ENCODE measurements at places on chromosomes 2 and 18.

- no peaks in the 10 kb centered on the region for H3K27me3 ChIP-seq
- H3K4me3 ChIP-seq, result no peak overlapping the region
- no peak overlapping the region for H3K27ac ChIP-seq
- no peaks in the 10 kb centered on the region for H3K4me1 ChIP-seq
- DNase-seq, result no peak
Measured at GRCh38 chr18:56315363-56315762, 323.0 kb downstream of the TXNL1 start.

- H3K36me3 ChIP-seq, result no peaks in the 10 kb centered on the region
- DNase-seq, result no peak
- no peaks in the 10 kb centered on the region for H3K27me3 ChIP-seq
- no peak overlapping the region for H3K4me3 ChIP-seq
- H3K4me1 ChIP-seq, result no peaks in the 10 kb centered on the region
- no peak overlapping the region for H3K27ac ChIP-seq
Measured at GRCh38 chr2:207487650-207488311, 42.0 kb upstream of the CREB1 start.

DNA sequence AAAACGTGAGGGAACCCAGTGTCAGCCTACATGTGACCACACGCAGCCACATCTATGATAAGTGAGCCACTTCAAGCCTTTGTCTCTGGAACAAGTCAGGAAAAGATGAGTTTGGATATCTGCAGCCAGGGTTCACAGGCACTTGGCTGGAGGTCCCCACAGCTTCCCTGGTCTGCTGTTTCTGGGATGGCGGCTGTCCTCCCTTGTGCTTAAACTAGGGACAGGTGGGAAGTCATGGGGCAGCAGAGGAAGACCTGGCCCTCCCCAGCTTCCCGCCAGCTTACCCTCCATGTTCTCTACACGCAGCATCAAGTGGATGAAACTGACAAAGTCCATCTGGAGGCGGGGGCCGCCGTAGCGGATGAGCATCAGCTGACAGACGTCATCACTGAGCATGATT is 38.5 kb upstream of the GALNT14 start:
- no peaks in the 10 kb centered on the region for H3K27me3 ChIP-seq
- H3K27ac ChIP-seq, result no peak overlapping the region
- no peak for DNase-seq
- no peaks in the 10 kb centered on the region for H3K4me1 ChIP-seq
- no peak overlapping the region for H3K4me3 ChIP-seq

GRCh38 chr2:110958346-110959119 is 162.2 kb upstream of the BCL2L11 start:
- H3K4me3 ChIP-seq, result no peak overlapping the region
- no peaks in the 10 kb centered on the region for H3K4me1 ChIP-seq
- no peak overlapping the region for H3K27ac ChIP-seq
- H3K36me3 ChIP-seq, result no peaks in the 10 kb centered on the region

GRCh38 chr2:1793868-1794445 is 49.6 kb upstream of the PXDN start:
- no peak overlapping the region for H3K27ac ChIP-seq
- H3K27me3 ChIP-seq, result no peaks in the 10 kb centered on the region
- no peak overlapping the region for H3K4me3 ChIP-seq
- H3K36me3 ChIP-seq, result no peaks in the 10 kb centered on the region
- H3K4me1 ChIP-seq, result no peaks in the 10 kb centered on the region

DNA sequence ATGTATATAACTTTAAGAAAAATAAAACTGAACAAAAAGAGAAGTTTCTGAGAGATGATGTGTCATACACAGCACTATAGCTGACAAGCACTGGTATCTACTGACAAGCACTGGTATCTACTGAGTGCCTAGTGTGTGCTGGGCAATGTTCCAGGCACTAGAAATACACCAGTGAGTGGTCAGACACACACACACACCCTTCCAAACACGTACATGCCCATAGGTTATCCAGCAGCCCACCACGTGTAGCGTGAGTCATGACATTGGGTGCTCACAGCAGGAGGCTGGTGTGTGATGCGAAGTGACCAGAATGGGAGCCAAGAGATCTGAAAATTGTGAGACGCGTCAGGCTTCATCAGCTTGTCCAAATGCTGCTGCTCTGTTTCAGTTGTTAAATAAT is 12.2 kb upstream of the GNAL start:
- no peak overlapping the region for H3K27ac ChIP-seq
- no peaks in the 10 kb centered on the region for H3K27me3 ChIP-seq

DNA sequence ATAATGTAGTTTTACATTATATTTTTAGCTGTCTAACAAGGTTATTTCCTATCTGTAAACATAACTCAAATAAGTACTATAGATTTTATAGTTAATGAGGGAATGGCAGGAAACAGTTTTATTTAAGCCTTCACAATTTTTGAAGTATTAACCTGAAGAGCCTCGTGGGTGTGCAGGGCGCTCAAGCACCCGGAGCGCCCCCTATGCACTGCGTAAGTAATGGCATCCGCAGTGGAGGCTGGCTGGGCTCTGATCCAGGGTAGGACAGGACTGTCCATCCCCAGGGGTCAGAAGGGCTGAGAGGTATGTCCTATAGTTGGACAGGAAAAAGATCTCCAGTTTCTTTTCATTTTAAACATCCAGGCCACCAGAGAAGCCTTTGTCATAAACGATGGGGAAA is 8.2 kb upstream of the GBX2 start:
- no peak overlapping the region for H3K27ac ChIP-seq
- DNase-seq, result no peak
- H3K4me1 ChIP-seq, result peaks cover 4% of the 10 kb centered on the region
- peaks cover 54% of the 10 kb centered on the region for H3K27me3 ChIP-seq
- H3K4me3 ChIP-seq, result no peak overlapping the region
